Activated T-cell treated with anti-CD3 and anti-CD28 coated beads, Interleukin-2, amount 50 U/mL, for 1 hour (primary cell): ENCODE measurements at places on chromosomes 11 and 22.

DNA sequence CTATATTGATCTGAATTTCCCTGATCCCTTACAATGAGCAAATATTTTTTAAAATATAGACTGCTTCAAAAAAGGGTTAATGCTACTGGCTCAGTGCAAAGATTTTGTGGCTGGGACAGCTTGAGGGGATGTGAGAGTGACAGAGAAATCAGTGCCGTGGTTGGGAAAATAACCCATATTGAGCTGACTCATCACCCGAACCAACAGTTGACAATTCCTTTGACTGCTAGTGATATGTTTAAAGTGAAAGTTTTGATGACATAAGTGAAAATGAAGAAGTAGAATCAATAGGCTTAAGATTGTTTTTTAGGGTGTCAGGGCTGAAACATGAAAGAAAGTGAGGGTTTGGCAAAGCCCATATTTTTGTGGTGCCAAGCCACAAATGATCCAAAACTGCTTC lies 257.1 kb upstream of the TENM4 start:
- DNase-seq, result no peak

- DNase-seq, result no peak
These were observed 468.2 kb downstream of the MIAT start for GRCh38 chr22:27125539-27125938.

GRCh38 chr11:14499178-14499559 lies 442 bp downstream of the COPB1 start:
- no peak for DNase-seq

GRCh38 chr11:69674886-69675714 lies at the start of gene LTO1:
LTO1 (minus strand) TSS chr11:69675353; CDS start chr11:69675239, 114 bp downstream.
- peak; percentile 95 for DNase-seq

DNA sequence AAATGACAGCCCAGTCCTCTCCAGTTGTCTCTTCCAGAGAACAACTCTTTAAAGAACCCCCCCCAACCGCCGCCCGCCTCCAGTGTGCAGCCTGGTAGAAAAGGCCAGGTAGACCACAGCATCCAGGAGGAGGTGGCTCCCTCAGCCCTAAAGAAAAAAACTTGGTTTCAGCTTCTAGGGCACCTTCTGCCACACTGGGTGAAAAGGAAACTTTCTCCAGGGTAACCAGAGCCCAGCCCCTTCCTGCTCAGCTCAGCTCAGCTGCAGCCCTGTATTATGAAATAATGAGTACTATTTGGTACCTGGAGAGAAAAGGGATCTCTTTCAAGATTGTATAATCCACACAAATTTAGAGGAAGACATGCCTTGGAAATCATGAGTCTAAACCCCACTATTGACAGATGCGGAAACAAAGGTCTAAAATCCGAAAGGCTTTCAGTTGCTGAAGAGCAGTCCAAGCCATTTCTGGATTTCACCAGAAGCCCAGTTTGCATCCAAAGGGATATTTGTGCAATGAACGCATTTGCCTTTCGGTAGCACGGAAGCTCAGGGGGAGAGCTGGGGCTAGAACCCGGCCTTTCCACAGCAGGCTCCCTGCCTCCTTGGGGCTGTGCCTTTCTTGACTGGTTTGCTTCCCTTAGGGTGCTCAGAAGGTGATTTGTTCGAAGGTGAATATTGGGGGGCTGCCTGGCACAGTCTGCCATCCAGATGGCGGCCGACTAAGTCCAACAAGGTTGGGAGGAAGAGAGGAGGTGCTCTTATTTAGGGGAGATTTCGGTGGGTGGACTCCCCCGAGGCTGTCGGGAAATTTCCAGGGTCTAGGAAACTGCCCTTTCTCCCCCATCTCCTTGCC lies 3.3 kb downstream of the FXYD6 start:
- DNase-seq, result no peak

DNA sequence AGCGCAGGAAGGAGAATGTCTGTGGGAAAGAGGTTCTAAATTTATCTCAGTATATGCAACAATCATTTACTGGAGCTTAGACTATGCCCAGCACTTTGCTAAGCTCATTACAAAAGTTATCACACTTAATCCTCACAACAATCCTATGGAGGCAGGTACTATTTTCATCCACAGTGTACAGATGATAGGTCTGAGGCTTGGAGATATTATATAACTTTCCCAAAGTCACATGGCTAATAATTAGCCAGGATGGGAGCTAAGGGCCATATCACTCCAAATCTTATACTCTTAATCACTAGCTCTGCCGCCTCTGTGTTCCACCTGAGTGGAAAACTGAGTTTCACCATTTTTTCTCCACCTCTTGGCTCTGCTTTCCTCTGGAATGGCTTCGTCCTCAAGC lies 47.3 kb upstream of the CAPRIN1 start:
- no peak for DNase-seq

DNA sequence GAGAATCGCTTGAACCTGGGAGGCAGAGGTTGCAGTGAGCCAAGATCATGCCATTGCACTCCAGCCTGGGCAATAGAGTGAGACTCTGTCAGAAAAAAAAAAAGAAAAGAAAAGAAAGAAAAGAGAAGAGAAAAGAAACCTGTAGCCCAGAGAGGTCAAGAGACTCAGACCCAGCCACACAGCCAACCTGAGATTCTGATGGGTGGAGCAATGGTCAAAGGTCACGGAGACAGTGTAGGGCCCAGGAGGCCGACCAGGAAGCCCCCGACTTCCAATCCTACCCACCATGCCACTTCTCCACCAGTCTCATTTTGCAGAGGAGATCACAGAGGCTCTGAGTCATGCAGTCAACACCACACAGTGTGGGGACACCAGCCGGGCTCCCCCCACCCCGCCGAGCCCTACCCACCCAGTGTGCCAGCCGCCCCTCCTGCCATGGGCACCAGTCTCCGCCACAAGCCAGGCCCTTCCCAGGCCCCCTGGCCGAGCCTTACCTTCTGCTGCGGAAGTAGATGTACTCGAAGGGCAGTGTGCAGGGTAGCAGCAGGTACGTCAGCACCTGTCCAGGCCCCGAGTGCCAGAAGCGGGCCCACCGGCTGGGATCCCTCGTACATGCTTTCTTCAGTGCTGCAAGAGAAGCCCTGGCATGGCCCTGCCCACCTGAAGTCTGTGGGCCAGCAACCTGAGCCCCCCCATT lies 7.9 kb downstream of the PNPLA5 start:
- DNase-seq, result no peak

DNA sequence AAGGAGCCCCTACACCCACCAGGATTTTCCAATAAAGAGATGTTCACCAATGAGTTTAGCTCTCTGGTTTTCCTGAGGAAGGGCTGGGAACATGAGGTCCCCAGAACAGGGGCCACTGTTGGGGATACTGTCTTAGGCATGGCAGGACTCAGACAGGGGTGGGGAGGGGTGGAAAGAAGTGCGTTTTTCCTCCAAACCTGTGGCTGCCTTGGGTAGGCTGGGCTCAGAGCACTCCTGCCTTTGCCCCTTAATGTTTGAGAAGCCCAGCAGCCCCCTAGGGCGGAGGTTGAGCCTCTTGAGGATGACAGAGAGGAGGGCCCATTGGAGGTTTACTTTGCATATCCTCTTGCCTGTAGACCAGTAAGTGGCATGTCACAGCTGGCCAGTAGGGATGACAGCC lies 10.6 kb downstream of the MTFP1 start:
- DNase-seq, result no peak

DNA sequence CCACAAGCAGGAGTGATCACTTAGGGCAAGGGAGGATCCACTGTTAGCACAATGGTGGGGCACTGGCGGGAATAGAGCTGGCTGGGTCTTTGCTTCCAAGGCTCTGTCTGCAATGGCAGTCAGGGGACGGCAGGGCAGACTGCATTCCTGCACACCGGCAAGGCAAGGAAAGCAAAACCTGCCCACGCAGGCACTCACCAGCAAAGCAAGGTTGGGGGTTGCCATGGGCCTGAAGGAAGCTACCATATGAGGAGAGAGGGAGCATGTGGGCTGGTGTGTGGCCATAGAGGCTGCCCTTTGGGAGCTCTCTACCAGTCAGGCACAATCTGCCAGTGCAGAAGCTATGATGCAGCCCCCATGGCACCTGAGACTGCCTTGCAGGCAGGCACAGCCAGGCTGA lies 33.2 kb downstream of the OR8B12 start:
- no peak for DNase-seq

GRCh38 chr11:78199015-78199652 lies 10.4 kb downstream of the USP35 start:
- DNase-seq, result no peak

DNA sequence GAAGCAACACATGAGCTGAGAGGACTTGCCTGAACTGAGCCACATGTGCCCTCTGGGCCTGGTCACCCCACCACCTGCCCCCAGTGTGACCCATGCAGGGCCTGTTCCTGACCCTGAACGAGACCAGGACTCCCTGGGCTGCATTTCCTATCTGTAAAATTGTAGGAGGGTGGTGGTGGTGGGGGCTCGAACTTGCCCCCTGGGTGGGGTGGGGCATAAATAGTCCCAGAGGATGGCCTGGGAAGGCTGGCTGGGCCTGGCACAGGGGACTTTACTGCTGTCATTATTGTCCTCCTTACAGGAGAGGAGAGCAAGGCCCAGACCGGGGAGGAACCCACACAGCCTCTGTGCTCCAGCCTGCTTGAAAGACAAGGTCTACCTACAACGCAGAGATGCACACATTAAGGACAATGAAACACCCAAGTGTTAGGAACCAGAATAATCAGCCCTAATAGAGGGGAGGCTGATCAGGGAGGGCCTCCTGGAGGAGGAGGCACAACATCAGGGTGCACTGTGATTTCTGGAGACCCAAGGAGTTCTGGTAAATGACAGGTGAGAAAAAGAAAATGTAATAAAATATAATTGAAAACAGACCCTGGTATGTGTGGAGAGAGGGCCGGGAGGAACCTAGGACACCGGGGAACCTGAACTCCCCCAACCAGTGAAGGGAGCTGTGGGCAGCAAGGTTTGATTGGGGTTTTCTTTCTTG lies 2.8 kb upstream of the AIFM3 start:
- DNase-seq, result no peak

DNA sequence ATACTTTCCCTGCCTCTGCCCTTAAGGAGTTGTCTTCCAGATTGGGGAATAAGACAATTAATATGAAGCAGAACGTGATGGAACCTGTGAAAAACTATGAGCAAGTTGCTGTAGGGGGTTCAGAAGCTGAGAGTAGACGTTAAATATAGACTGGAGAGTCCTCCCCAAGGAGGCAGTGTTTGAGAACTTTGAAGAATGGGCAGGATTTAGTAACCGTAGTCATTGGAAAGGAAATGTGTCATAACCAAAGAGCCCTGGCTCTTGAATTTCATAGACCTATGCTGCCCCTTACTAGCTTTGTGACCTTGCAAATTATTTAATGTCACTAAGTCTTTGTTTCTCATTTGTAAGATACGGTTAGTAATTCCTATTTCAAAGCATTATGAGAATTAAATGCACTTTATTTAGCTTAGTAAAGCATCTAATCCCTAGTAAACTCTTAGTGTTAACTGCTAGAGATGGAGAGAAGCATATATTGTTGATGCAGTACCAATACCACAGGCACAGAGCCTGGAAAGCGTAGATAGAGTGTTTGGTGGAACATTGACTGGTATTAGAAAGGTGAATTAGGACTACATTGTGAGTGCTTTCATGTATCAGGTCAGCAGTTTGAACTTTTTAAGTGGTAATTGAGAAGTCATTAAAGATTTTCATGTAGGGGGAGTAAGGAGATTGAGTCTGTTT lies 54.1 kb downstream of the MCAM start:
- DNase-seq, result no peak

GRCh38 chr22:37701141-37701786 lies 4.4 kb downstream of the TRIOBP start:
- DNase-seq, result no peak

DNA sequence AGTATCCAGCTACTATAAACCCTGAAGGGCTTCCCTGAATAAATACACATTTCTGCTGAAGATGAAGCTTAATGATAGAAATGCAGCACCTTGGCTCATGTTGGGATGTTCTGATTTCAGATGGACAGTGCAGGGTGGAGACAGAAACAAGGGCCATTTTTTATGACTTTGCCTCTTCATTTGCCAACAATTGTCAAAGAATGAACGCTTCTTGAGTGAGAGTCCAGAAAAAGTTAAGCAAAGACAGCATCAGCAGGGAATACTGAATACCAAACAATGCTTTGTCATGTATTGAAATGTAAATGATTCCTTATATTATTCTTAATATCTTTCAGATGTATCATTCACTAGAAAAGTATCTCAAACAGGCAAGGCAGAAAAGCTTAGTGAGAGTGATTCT lies 84.9 kb downstream of the TRPC6 start:
- DNase-seq, result no peak

DNA sequence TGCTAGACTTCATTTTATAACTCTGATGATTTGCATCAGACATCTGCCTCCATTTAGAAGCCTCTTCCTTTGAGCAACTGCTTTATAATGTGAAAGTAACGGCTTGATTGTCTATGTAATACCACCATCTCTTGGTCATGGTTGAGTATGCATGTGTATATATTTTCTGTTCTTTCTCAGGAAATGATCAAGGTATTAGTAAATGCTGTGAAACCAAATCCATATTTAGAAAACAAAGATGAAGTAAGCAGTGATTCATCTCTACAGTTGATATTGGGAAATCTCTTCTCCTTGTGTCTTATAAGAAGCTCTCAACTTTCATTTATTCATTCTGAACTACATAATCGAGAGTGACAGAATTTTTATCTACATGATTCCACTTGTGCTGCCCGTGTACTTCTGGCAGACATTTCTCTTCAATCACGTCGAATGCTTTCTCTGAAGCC lies 104.6 kb upstream of the ANO3 start:
- no peak for DNase-seq

DNA sequence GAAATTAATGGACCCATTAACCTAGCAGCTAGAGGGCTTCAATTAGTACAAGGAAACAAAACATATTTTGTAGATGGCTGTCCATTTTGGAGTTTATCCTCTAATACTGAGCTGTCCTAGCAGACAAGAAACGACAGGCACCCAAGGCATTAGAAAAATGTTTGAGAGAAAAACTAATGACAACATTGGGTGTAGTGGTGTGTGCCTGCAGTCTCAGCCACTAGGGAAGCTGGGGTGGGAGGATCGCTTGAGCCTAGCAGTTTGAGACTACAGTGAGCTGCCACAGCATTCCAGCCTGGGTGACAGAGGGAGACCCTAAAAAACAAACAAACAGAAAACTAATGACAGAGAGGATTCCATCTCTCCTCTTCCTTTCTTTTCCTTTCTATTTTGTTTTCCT lies 1.5 kb downstream of the A4GALT start:
- no peak for DNase-seq

- DNase-seq, result no peak
These were observed 31.2 kb upstream of the CHORDC1 start for GRCh38 chr11:90254065-90254464.

DNA sequence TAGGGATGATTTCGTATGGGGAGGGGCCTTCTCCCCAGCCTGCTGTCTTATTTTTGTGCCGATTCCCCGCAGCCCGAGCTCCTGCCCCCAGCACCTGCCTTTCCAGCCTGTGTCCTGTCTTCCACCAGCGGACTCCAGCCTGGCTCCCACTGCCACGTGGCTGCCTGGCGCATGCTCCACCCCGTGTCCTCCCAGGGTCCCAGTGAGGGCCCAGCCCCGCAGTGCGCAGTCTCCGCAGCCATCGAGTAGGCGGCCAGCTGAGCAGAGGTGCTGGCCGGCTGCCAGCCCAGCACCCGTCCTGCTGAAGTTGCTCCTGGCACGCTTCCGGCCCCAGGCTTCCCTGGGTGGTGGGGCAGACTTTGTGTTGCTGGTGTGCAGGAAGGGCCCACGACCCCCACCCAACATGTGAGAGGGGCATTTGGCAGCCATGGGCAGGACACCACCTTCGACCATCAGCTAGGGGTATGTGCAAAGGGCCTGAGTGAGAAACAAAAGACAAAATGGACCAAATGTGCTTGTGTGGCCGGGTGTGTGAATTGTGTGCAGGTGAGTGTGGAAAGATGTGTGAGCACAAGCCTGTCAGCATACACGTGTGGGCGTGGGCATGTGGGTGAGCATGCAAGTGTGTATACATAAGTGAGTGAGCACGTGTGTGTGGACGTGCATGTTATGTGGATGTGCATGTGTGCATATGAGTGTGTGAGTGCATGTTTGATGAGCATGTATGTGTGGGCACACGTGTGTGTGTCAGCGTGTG lies 55.9 kb downstream of the RTN4R start:
- no peak for DNase-seq
